ENCODE measurements at places on chromosomes 12 and 14. TPM values are rescaled to one million over a fixed set of nuclear protein-coding genes. Genes with fewer than 3 reads are reported as not detected.

NKX2-1 gene
- not detected for total RNA-seq

CRADD gene
- total RNA-seq, result 15.1 TPM

SEL1L gene
- 209 TPM for total RNA-seq

ESRRB gene
- total RNA-seq, result not detected

LRP1-AS gene
- not detected for total RNA-seq

RBM23 gene
- 53.1 TPM for total RNA-seq

CS gene
- total RNA-seq, result 62.9 TPM

SMIM41 gene
- not detected for total RNA-seq

KERA gene
- not detected for total RNA-seq

ERP27 gene
- total RNA-seq, result 0.19 TPM

C1S gene
- 213 TPM for total RNA-seq

All from regular cardiac myocyte (primary cell).